ENCODE measurements at places on chromosomes 11 and 22.

DNA sequence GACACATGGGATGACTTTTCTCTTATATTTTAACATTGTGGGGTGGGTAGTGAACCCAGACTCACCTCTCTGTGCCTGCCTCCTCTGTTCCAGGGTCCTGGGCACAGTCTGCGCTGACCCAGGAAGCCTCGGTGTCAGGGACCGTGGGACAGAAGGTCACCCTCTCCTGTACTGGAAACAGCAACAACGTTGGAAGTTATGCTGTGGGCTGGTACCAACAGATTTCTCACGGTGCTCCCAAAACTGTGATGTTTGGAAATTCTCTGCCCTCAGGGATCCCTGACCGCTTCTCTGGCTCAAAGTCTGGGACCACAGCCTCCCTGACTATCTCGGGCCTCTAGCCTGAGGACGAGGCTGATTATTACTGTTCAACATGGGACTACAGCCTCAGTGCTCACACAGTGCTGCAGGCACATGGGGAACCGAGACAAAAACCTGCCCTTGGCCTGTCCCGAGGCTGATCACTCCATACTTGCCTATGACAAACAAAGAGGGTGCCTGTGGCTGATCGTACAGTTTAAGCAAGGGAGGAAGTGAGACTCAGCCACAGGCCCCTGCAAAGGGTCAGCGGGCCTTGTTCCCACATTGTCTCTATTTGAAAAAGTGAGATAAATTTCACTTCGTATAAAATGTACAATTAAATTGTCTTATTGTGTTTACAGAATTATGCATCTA lies 43.7 kb upstream of the TOP3B start:
- DNase-seq, result no peak

DNA sequence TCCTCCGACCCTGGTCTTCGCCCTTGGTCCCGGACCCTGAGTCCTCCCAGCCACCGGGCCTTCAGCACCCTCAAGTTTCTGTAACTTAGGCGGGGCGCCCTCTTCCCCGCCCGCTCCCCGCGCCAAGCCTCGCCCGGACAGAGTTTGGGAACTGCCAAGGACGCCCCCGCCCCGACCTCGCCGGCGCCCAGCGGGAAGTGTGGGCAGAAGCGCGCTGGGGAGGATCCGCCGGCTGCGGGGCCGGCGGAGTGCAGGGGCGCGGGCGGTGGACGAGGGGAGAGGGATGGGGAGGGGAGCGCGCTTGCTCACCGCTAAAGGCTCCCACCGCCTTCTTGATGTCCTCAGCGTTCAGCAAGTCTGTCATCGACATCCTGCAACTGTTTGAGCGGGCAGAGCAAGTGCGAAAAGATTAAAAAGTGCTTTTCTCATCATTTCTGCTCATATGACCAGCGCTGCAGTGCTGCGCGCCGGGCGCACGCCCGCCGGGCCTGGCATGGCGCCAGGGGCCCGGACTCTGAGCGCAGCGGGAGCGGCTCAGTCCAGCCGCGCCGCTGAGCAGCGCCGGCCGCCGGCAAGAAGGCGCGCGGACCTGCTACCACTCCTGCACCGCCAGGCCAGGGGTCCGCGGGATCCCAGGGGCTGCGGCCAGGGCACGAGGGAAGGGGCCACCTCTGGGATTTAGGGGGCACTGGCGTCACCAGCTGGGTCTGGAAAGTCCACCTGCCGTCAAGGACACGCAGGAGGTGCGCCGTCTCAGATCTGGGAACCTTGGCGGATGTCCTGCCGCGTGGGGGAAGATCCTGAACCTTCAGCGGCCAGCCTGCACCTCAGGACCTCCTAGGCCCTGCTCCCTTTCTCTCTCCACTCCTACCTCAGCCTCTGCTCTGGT lies at the start of gene PVALB:
Gene PVALB (minus strand): TSS at position 400 of the 889 bp plus-strand sequence. CDS start 30 bp downstream, at position 370.
- peak; percentile 66 for DNase-seq

GRCh38 chr22:37448516-37449127 lies 21.3 kb upstream of the ELFN2 start:
- no peak for DNase-seq

DNA sequence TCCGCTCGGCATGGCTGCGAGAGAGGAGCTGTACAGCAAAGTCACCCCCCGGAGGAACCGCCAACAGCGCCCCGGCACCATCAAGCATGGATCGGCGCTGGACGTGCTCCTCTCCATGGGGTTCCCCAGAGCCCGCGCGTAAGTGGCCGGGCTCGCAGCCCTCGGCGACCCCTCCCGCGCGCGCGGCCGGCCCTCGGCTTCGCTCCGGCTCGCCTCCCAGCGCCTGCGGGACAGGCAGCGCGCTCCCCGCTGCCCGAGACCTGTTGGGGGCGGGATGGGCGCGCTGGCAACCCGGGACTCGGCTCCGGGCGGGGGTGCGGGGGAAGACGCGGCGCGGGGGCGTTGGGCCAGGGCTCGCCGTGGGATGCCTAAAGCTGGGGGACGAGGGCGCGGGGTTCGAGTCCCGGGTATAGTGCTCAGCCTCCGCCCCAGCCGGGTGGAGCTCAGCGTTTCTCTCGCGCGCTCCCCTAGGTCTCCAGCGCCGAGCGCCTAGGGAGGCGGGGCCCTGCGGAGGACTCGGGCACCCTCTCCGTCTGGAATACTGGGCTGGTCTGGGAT lies 630 bp downstream of the UBASH3B start:
- DNase-seq, result peak; percentile 75

Measured in nephron progenitor cell (in vitro differentiated cells).